Heart right ventricle (tissue), 16 donors: ENCODE measurements at places on chromosomes 12 and 14. TPM values are rescaled to one million over a fixed set of nuclear protein-coding genes. Genes with fewer than 3 reads are reported as not detected.

GRCh38 chr12:63064080-63064479 lies 86.9 kb downstream of the AVPR1A start:
- H3K27ac ChIP-seq = no peak overlapping the region
- peaks cover 10% of the 10 kb centered on the region for H3K4me1 ChIP-seq
- no peak for DNase-seq
- H3K4me3 ChIP-seq = no peak overlapping the region
- no peaks in the 10 kb centered on the region for H3K27me3 ChIP-seq
- no peaks in the 10 kb centered on the region for H3K36me3 ChIP-seq

Gene DDX51
- total RNA-seq = 8.1 TPM

DNA sequence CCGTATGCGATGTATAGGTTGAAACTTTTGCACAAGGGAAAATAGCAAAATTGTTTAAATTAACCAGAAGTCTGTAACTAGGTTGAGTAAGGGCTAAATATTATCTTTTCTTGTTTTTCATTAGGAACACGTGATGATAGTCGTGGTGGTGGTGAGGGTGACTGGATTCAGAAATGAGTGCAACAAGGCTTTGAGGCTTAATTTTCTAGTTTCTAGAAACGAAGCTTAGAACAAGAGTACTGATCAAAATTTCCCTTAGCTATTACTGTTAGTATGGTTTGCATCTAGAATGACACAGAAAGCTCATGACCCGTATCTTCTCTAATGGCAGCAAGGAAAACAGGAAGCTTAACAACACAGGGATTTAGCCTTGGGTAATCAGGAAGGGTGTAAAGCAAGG lies 7.0 kb downstream of the SLIRP start:
- no peaks in the 10 kb centered on the region for H3K36me3 ChIP-seq
- H3K27ac ChIP-seq = no peak overlapping the region
- H3K4me1 ChIP-seq = peaks cover 6% of the 10 kb centered on the region
- H3K4me3 ChIP-seq = no peak overlapping the region

GRCh38 chr12:85299053-85299452 lies 19.0 kb downstream of the ALX1 start:
- H3K4me3 ChIP-seq = no peak overlapping the region
- DNase-seq = no peak
- no peak overlapping the region for H3K27ac ChIP-seq
- no peaks in the 10 kb centered on the region for H3K27me3 ChIP-seq

Gene LRTM2
- total RNA-seq = not detected

DNA sequence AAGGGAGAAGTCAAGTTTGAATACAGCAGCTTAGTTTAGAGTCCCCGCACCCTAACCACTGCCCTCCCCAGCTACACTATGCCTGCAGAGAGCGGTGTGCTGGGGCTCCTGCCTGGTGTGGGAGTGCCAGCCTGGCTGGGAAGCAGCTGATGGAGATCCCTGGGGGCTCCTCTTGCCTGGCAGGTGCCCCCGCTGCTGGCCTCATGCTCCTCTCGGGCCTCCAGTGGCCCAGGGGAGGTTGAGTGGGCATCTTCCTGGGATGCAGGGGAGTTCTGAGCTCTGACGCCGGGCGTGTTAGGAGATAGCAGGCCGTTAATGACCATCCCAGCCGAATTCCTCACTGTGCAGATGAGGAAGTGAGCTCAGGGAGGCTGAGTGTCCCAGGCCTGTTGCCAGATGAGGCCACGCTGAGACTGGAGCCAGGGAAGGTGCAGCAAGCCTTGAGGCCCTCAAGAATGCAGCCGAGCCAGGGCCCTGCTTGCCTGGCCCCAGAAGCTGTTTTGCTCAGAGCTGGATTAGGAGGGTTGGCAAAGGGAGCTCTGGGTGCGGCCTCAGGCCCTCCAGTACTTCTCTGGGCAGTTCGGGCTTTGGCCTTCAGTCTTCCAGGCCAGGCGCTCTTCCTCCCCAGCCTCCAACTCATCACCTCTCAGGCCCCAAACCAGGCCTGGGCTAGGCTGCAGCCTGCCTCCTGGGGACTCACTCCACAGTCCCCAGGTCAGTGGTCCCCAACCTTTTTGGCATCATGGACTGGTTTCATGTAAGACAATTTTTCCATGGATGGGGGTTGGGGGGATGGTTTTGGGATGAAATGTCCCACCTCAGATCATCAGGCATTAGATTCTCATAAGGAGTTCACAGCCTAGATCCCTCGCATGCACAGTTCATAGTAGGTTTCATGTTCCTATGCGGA lies 6.6 kb upstream of the CYP46A1 start:
- H3K36me3 ChIP-seq = no peaks in the 10 kb centered on the region
- no peak for DNase-seq
- peaks cover 9% of the 10 kb centered on the region for H3K27me3 ChIP-seq
- no peak overlapping the region for H3K27ac ChIP-seq
- peaks cover 3% of the 10 kb centered on the region for H3K4me1 ChIP-seq
